ENCODE measurements at places on chromosomes 5 and 9.

DNA sequence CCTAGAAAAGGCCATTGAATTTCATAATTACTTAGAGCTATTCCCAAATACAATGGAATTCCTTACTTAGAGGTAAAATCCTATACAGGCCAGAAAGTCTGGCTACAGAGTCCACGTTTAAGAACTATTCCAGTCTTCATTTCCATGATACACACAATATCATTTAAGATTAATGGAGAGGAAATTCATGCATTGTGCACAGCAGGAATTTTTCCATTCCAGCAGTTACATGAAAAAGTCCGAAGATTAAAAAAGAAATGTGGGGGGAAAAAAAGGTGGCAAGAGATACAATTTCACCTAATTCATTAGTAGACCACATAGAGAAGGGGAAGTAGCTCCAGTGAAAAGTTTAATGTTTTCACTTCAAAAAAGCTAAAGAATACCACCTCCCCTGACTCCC, 63.1 kb downstream of the CHD1 start:
- DNase-seq = no peak

DNA sequence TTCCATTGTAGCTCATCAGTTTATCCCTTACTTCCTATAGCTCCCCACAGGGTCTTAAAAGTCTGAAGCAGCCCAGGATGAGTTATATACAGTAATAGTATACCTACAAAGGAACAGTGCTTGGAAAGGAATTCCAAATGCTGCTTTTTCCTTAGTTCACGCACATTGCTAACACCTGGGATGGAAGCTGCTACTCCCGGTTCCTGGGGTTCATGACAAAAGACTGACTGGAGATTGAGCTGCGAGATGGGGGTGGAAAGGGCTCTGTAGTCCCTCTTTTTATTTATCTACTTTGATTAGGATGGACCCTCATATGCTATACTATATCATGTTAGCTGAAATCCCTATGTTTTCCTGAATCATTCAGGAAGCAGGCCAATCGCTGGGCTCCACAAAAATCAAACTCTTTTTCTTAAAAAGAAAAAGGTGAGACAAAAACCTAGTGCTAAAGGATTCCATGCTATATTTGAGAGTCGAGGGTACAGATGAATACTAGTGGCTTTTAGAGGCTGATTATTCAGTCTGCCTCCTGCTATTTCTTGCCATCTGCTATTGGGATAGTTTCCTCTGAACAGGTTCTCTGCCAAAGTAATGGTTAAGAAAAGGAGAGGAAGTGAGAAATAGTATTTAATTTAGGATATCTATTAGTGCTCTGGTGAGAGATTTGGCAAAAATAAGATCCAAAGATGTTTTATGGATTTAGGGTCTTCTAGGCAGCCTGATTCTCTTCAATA, 81.2 kb downstream of the MRPS27 start:
- DNase-seq = no peak

DNA sequence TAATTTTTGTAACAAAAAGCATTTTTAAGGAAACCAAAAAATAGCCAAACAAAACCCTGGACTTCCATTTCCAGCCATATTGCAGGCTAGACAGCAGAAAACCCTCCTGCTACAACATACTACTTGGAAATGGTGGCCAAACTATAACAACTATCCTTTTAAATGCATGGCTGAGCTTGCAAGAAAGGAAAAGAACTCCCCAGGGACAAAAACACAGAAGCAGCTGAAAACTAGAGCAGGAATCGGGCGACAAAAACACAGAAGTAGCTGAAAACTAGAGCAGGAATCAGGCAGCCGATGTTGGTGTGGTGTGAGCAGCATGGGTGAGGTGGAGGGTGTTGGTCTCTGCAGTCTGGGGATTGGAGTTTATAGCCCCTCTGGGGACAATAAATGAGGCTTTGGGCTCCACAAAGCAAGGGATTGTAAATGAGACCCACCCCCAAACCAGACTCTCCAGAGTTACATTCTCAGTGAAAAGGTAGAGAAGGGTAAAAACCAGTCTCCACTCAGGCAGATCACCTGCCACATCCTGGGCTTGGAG, 95.2 kb downstream of the C9orf50 start:
- DNase-seq = no peak

DNA sequence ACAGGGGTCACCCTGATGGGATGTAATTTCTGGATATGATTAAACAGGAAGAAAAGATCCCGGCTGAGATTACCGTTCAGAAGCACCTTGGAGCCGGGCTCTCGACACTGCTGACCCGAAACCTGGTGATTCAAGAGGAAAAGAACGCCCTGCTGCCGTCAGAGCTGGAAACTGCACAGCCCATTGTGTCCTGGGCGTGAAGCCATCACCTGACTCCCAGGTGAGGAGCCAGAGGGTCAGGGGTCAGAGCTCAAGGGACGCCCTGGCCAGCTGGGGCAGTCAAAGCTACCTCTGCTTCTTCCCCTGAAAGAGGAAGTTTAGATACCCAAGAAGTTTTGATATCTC, 17.8 kb upstream of the SLC12A7 start:
- no peak for DNase-seq

- DNase-seq = peak; percentile 35
Observed at GRCh38 chr5:150058480-150059126, 27.8 kb downstream of the CSF1R start.

- DNase-seq = no peak
Observed at GRCh38 chr9:76143834-76144233, 250.4 kb downstream of the RFK start.

GRCh38 chr5:17340819-17341218, 123.4 kb downstream of the BASP1 start:
- no peak for DNase-seq

GRCh38 chr5:6832994-6833393, 119.8 kb downstream of the TENT4A start:
- no peak for DNase-seq

DNA sequence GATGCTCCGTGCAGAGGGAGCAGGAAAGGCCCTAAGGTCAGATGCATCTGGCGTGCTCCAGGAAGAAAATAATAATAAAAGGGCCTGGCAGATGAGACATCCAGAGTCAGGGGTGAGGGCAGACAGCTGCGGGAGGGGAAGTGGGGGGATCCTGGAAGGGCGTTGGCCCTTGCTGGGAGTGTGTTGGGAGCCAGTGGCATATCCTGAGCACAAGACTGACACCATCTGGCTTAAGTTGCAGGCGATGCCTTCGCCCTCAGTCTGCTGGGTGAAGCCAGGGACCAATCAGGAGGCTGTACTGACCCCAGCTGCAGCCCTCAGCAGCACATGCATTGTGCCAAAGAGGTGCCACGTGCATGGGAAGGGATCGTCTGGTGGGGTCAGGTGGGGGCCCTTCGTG, 3.8 kb downstream of the OR2V2 start:
- no peak for DNase-seq

GRCh38 chr9:36053971-36054370, 17.3 kb downstream of the RECK start:
- DNase-seq = no peak

- no peak for DNase-seq
Observed at GRCh38 chr5:105146867-105147266, 1584.3 kb upstream of the NUDT12 start.

DNA sequence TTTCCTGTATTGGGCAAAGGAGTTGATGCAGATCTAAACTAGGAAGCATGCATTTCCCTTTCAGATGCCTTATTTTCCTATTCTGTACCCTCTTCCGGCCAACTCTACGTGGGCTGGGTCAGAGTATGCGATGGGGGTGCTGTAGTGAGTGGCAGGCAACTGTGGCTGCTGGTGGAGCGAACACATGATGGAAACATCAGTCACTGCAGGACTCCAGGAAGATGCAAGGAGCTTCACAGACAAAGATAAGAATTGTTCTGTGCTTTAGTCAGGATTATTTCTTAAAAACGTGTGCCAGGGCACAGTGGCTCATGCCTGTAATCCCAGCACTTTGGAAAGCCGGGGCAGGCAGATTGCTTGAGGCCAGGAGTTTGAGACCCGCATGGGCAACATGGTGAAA, 75.1 kb downstream of the PSAT1 start:
- no peak for DNase-seq

DNA sequence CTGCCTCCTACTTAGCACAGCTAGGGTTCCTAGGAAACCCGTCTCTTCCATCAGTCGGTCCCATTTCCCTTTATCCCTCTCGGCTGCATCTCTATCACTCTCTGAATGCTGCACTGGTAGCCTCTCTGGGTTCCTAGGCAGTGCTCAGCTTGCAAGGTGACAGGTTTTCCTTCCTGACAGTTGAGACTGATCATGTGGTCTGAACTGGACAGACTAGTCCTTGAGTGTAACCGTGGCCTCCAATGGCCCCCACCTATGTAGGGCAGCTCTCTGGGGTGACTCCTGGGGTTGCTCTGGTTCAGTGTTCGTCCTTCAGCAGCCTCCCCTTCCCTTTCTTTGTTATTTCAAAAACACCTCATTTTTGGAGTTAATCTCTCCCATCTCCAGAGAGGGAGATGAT, 3.8 kb downstream of the TMEM8B start:
- DNase-seq = no peak

GRCh38 chr5:59020611-59021285, 437.9 kb downstream of the RAB3C start:
- no peak for DNase-seq

DNA sequence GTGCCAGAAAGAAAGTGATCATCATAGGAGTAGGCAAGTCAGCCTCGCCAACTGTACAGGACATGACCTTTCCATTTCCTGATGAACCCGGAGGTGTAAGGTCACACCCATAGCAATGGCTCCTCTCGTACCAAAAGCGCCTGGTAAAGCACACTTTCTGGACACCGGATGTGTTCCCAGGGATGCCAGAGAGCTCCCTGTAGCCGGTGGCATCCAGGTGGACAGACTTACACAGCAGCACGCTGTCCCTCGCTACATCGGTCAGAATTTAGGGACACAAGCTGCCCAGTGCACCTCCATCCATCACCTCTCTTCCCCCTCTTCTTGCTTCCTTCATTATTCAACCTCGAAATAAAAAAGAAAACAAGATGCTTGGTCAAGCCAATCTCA, 105.4 kb downstream of the SYK start:
- no peak for DNase-seq

- no peak for DNase-seq
Observed at GRCh38 chr5:116521173-116521872, 53.3 kb downstream of the SEMA6A start.

- no peak for DNase-seq
Observed at GRCh38 chr5:54986269-54986654, 869 bp upstream of the ESM1 start.

GRCh38 chr5:120576588-120576987, 112.5 kb downstream of the PRR16 start:
- no peak for DNase-seq

DNA sequence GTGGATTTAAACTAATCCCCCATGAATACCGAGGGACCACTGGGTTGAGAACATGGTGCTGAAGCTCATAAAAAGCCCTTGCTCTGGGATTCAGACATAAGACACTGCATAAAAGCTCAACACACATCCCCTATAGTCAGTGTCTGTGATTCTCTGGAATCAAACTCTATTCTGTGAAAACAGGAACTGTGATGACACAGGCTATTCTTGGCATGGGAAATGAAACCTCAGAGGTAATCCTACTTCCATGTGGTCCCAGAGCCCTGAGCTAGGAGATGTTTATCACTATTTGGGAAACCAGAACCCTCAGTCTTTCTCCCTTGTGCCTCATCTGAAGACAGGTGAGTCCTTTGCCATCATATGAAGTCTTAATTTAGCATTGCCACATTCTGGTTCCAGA, 135.4 kb upstream of the PRSS3 start:
- DNase-seq = no peak

GRCh38 chr9:68974431-68974830, 39.5 kb downstream of the PRKACG start:
- no peak for DNase-seq

- no peak for DNase-seq
Observed at GRCh38 chr9:113486327-113486726, 22.8 kb downstream of the RGS3 start.

- DNase-seq = no peak
Observed at GRCh38 chr5:133487093-133487492, 125.2 kb downstream of the FSTL4 start.

GRCh38 chr5:8349855-8350254, 480.9 kb downstream of the MTRR start:
- no peak for DNase-seq

DNA sequence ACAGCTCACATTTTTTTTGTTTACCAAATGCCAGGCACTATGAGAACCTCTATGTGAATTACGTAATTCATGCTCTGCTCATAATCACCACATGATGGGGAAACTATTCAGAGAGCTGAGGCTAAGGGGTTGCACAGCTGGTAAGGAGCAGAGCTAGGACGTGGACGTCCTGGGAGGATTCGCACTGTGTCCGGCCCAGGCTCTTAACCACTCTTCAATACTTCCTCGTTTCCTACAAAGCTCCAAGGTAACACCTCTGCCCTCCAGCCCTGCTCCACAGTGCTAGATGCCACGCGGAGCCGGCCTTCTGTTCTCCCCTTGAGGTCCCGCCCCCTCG, 8.7 kb downstream of the PHF19 start:
- DNase-seq = no peak

DNA sequence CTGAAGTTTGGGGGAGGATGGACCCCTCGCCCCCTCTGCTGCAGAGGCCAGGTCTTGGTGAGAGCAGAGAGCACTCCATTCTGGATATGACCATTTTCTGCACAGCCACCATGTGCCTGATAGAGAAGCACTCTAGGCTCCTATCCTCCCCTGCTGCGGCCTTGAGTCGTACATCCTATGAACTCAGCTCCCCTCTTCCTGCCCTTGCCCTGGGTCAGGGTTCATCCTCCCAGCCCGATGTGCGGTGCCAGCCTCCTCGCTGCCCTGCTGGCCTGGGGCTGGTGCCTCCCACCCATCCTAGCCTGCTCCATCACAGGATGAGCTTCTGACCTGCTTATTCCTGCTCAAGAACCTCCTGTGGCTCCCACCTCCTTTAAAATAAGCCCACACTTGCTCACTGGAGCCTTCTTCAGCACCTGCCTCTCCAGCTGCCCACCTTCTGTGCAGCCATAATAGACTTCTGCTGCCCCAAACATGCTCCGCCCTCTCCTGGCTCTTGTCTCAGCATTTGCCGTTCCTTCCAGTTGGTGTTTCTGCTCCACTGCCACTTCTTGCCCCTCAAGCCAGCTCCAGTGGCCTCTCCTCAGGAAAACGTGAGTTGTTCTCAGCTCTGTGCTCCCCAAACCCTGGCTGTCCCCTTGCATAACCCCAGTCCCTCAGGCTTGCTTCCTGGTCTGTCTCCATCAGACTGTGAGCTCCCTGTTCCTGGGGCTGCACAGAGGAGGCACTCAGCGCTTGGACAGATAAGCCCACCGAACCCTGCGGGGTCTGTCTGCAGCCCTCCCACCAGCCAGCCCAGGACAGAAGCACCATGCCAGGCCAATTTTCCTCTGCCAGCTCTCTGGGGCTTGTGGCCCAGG, 22.3 kb upstream of the TTLL11 start:
- DNase-seq = no peak

DNA sequence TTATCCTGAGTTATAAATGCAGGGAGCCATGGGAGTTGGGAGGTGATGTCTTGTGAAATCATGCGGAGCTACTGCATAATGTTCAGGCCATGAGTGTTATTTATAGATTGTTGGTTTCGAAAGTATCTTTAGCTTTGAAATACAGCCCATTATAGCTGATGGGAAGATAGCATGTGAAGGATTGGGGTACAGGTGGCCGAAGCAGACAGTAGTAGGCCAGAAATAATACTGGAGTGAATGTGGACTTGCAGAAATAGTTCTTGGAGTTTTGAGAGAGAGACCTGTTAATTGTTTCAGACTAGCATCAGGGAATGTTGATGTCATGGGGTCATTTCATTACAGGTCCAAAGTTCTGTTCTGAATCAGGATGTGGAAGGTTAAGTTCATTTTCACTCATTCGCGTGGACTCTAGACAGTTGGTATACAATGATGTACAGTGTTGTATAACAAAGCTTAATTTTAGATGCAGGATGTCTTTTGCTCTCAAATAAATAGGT, 3.8 kb downstream of the ATP6V1G1 start:
- no peak for DNase-seq

GRCh38 chr9:135787776-135788575, 86.0 kb downstream of the KCNT1 start:
- DNase-seq = no peak
